ENCODE measurements at places on chromosomes 3 and 15.

- DNase-seq = no peak
Observed at GRCh38 chr3:172461530-172462138, 13.4 kb upstream of the GHSR start.

- DNase-seq = no peak
Observed at GRCh38 chr3:155889212-155889611, 18.8 kb downstream of the GMPS start.

DNA sequence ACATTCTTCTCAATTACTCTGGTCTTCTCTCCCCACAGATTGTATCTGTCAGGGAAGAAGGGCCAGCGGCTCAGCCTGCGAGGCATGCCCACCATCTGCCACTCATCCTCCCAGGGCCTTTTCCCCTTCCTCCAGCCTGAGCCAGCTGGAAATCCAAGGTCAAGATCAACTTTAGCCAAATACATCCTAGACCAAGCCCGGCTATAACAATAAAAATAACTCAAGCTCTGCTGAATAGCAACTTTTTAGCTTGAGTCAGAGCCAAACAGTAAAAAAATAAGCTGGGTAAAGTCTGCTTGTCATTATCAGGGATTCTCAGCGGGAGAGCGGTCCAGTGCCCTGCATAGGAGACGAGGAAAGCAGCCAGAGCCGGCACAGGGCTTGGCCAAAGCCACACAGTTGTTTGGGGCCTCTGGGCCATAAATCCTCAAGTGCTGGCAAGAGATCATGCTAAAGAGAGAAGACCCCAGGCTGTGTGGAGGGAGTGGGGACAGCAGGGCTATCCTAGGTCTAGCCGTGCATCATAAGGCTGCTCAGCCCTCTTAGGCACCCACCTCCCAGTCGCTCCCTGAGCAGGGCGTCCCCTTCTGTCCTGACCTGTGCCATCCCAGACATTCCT lies 76.2 kb upstream of the HERC1 start:
- DNase-seq = no peak

- DNase-seq = no peak
Observed at GRCh38 chr3:149221783-149222517, at the start of gene CP. CP (minus strand) TSS chr3:149221829; CDS start chr3:149221792, 37 bp downstream.

GRCh38 chr3:143482106-143483088 lies 362.8 kb downstream of the CHST2 start:
- DNase-seq = no peak

DNA sequence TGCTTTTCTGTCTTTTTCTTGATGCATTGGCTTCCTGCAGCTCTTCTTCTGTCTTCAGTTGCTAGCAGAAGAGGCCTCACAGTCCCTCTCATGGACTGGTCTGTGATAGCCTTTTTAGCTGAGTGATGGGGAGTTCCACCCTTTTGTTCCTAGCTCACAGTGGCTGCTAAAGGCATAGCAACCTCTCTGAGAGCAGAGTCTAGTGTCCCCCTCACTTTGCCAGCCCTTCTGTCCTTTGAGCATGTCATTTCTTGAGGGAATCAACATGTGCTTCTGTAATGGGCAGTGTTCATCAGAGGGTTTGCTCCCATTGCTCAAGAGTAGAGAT lies 44.4 kb downstream of the GAP43 start:
- no peak for DNase-seq

DNA sequence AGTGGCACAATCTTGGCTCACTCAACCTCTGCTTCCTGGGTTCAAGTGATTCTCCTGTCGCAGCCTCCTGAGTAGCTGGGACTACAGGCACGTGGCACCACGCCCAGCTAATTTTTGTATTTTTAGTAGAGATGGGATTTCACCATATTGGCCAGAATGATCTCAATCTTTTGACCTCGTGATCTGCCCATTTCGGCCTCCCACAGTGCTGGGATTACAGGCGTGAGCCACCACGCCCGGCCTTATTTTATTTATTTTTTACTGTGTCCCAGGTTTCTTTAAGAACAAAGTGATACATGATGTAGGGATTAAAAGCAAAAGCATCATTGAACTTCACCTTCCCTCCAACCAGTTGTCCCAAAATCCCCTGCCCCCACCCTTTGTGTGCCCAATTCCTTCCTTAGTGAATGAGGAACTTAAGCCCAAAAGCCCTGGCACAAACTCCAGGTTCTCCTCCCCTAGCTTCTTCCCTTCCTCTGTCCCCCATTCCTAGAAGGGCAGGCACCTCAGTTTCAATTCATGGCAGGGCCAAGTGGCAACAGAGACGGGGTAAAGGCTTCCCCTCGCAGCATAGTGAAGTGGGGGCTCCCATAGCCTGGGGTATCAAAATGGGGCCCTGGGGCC lies 23.7 kb upstream of the RPN1 start:
- DNase-seq = no peak

- no peak for DNase-seq
Observed at GRCh38 chr3:127491909-127492308, 98.6 kb downstream of the TPRA1 start.

- DNase-seq = no peak
Observed at GRCh38 chr3:131928593-131928992, 106.2 kb downstream of the CPNE4 start.

DNA sequence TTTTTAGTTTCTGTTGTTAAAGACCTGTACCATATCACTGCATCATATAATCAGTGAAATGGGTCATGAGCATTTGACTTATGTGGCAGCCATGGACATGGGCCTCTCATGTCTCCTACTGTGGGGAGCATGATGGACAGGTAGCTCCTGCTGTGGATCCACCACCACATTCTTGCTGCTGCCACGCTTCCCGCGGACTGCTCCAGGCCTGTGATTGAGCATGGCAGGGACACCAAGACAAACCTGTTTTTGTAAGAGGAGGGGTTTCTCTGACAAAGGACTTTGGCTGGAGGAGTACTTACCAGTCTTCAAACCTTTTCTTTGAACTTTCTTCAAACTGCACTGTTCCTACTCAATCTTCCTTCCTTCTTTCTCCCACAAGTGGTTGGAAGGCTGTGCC lies 17.9 kb upstream of the P2RY14 start:
- DNase-seq = no peak

DNA sequence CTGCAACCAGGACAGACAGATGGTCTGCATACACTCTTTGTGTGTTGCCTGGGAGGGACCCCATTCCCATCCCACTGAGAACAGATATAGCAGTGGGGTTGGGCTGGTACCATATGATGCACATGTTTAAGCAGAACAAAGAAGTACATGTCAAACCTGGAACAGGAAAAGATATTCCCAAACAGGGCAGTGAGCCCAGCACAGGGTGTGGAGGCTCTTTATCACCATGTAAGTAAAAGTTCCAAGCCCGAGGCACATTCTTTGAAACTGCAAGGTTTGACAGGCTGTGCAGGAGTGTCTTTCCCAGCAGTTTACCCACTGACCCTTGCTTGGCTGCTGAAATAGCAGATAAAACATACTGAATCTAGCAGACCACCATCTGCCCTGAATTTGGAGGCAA lies 5.3 kb upstream of the ZNF445 start:
- DNase-seq = no peak

DNA sequence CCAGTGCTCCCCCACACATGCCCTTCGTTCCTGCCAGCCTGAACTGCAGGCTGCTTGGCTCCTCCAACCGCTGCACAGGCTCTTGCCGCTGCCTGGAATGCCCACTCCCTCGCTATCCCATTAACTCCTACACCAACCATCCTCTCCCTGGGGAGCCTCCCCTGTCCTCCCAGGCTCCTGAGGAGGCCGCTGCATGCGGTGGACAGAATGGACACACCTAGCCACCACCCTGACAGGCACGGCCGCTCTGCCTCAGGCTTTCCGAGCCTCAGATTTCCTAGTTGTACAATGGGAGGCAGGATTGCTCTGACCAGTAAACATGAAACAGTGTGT lies 2.3 kb downstream of the PLXNB1 start:
- no peak for DNase-seq

DNA sequence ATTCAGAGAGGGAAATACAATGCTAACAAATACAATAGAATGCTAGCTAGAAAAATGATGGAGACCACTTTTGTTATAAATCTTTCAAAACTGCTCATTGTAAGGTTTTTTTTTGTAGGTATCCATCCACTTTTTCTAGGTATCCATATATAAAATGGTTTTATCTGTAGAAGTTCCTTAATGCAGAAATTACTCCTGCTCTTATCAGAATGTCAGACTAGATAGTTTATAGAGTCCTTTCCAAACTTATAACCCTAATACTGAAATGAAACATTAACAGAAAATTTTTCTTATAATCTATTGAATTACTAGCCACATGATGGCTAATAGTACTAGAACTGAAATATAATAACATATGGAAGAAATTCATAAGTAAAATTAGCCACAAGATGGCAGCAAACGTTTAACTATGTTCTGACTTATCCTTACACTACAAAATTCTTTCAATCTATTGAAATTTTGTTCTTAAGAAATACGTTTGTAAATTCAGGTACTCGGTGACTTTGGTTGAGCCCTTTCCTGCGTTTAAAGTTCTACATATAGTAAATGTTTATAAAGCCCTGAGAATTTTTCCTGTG lies 58.5 kb downstream of the ECT2 start:
- no peak for DNase-seq

GRCh38 chr15:29064290-29064689 lies 178.5 kb downstream of the APBA2 start:
- no peak for DNase-seq

- no peak for DNase-seq
Observed at GRCh38 chr15:39777496-39777895, 5.1 kb downstream of the FSIP1 start.

DNA sequence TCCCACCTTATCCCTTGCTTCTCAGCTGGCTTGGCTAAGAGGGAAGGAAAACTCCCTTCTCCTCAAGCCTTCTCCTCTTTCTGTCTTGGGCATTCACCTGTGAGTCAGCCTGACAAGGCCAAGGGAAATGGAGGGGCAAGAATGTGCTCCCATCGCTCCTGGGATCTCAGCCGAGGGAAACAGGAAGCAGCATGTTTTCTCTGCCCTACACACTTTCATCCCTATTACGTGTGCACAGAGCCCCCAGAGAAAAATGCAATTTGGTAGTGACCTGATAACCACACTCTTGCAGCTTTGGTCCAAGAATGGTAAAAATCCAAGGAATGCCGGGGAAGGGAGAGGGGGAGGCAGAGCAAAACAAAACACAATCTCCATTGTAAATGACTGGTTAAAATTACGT lies 32.9 kb upstream of the MTMR10 start:
- DNase-seq = no peak

- DNase-seq = no peak
Observed at GRCh38 chr3:161349529-161350312, 21.6 kb downstream of the SPTSSB start.

GRCh38 chr3:114764056-114764492 lies 383.0 kb downstream of the ZBTB20 start:
- DNase-seq = no peak

Data from stimulated activated CD8-positive, alpha-beta memory T cell treated with anti-CD3 and anti-CD28 coated beads, Interleukin-7, amount 100 ng/mL, for 1 hour (primary cell).